ENCODE measurements at places on chromosomes 5 and 9.

- peak; percentile 86 for DNase-seq
Observed at GRCh38 chr9:115548609-115549260, 430.8 kb upstream of the TNC start.

GRCh38 chr9:4196886-4197285 is 103.0 kb downstream of the GLIS3 start:
- DNase-seq: no peak

GRCh38 chr9:15529566-15530324 is 19.0 kb upstream of the PSIP1 start:
- no peak for DNase-seq

DNA sequence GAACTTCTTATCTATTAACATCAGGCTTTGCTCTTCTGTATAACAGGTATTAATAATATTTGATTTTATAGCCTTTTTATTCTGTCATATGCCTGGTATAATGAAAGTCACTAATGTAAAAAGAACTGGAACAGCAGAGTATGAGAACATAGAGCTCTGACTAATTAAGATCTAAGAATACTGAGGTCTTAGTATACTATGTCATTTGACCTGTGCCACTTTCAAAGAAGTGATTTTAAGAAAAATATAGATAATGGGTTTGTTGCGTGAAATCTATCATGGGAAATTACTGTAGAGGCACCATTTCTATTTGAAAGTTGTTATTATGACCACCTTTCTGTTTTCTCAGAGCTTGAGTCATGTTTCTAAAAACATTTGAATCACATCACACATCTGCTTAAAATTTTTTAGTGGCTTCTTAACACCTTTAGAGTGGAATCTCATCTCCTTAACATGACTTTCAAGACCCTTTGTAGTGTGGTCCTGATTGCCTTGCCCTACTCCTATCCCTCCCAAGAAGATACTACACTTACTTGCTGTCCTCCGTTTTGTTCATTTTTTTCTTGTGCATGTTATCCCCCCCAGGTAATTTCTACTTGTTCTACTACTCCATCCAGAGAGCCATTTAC is 14.3 kb downstream of the WDR36 start:
- no peak for DNase-seq

DNA sequence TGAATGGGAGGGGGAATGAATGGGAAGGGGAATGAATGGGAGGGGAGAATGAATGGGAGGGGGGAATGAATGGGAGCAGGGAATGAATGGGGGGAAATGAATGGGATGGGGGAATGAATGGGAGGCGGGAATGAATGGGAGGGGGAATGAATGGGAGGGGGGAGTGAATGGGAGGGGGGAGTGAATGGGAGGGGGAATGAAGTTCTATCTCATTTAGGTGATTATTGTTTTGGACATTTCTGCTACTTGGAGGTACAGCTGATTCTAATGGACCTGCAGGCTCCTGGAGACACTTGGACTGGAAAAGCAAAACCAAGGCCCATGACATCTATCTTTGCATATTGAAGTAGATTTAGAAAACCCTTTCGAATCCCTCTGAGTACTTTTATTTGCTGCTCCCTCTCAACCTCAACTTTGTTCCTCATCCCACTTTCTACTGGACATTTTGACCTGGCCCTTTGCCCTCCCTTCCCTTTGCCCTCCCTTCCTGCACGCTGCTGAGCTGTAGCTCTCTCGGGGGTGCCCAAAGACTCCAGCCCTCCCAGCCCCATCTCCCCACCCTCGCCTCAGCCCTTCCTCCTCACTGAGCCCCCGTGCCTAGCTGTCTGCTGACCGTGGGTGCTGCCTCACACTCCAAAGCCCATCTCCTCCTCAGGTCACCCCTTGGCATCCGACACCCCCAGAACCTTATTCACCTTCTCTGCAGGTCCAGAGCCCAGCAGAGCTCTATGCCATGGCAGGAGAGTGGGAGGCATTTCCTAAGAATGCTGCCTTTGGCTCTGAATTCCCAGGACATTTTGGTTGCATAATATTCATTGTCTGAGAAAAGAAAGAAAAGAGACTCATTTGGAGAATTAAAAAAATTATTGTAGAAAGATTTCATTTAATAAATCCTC is 19.9 kb upstream of the LPCAT1 start:
- no peak for DNase-seq

- DNase-seq: no peak
Observed at GRCh38 chr5:130166839-130167490, 262.7 kb downstream of the CHSY3 start.

DNA sequence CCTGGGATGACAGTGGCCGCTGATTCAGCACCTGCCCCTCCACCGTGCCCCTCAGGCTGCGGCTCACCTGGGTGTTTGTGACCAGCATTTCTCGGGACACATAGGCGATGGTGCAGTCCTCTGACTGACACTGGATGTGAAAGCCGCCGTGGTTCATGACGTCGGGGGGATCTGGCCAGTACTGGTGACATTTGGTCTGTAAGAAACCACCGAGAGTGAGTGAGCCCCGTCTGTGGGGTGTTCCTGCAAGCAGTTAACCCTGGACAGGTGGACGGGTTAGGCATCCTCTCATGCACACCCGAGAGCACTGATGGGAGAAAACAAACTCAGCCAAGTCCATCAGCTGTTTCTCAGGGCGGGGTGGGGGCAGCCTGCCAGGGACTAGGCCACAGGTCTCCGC is 62.5 kb upstream of the EPB41L4B start:
- DNase-seq: no peak

DNA sequence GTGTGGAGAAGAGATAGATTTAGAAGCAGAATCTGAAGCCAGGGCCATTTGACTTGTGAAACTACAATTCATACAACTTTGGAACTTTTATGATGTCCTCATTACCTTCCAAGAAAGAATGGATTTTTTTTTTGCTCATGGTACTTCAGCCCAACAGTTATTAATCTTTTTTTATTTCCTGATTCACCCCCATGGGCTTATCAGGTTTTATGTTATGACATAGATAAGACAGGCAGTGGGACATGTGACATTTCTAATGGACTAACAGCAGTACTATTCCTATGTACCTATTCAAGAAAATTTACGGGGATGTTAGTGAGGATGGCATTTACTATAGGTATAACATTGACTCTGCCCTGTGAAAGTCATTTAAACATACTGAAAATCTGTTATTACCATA is 204.7 kb downstream of the ARHGEF28 start:
- DNase-seq: no peak

DNA sequence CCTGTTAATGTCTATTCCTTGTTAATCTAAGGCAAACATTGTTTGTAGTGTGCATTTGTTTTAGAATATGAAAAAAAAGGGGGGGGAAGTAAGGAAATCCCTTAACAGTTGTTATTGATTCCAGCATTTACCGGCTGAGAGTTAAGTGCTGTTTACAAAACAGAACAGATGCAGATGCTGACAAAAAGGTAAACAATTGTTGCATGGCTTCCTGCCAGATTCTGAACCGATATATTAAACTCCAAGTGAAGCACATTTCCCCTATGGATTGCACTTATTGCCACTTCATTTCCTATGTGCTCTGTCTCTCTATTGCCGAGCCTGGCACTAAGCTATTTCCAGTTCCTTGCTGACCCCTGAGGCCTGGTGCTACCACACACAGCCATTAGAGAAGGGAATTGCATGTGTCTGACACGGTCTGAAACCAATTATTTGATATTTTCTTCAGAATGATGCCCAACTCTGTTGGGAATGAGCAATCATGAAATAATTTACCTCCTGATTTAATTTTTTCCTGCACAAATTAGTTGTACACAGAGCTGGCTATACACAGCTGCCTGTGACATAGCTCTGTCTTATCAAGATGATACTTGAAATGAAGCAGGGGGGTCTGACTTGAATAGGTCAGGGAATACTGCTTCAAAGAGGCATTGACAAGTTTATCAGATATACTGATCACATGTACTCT is 109.8 kb downstream of the KIAA0825 start:
- DNase-seq: no peak

GRCh38 chr5:141839015-141839513 is 39.1 kb downstream of the PCDH1 start:
- DNase-seq: peak; percentile 23

DNA sequence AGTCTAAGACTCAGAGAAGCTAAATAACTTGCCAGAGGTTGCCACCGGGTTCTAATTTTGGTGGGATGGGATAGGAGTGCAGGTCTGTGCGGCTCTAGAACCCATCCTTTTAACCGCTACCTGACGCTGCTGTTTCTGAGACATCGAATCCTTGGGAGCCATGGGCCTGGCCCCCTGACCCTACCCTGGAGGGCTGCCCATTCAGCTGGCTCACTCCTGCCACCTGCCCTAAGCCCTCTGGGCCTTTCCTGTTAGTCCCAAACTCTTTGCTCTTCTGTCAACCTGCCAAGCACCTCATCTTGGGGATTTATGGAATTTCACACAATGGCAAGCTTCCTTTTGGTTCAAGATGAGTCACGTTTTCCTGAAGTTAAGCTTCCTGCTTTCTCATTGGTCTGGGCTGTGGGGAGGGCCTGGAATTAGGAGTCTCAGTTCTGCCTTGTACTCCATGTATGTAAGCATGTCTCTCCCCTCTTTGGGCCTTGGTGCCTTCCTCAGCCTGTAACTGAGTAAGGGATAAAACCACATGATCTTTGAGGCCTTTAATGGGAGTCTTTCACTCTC is 26.6 kb downstream of the ENHO start:
- DNase-seq: peak; percentile 29

GRCh38 chr5:173750538-173751265 is 134.3 kb upstream of the BOD1 start:
- no peak for DNase-seq

DNA sequence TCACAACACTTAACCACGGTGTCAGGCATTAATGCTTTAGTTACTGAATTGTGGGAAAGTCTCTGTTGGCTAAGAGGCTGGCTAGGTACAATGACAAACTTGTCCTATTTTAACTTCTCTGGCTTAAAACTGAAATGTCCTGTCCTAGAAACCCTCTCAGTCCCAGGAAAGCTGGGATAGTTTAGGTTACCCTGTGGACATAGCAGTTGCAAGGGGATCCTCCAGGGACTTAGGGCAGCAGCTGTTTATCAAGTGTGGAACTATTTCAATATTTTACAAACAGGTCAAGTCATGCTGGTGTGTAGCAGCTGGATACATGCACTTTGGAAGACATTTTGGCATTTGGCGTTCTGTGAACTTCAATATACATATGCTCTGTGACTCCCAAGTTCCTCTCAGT is 95.0 kb upstream of the ARRDC3 start:
- DNase-seq: no peak

- DNase-seq: no peak
Observed at GRCh38 chr5:29697785-29698414, 1495.6 kb upstream of the CDH6 start.

DNA sequence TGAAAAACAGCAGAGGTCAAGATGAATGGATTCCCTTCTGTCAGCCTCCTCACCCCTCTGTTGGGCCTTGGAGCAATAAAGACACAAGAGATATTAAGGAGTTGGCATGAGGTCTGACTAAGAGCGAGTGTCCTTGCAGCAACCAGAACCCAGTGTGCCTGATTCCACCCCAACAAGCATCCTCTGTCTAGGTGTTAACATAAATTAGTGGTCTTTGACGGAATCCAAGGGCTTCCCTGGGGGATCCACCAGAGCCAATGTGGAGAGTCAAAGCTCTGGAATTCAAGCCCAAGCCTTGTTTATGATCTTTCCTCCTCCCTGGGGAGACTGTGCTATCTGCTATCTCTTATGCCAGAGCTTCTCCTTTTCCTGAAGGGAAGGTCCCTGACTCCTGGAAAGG is 128.1 kb upstream of the SMIM23 start:
- no peak for DNase-seq

DNA sequence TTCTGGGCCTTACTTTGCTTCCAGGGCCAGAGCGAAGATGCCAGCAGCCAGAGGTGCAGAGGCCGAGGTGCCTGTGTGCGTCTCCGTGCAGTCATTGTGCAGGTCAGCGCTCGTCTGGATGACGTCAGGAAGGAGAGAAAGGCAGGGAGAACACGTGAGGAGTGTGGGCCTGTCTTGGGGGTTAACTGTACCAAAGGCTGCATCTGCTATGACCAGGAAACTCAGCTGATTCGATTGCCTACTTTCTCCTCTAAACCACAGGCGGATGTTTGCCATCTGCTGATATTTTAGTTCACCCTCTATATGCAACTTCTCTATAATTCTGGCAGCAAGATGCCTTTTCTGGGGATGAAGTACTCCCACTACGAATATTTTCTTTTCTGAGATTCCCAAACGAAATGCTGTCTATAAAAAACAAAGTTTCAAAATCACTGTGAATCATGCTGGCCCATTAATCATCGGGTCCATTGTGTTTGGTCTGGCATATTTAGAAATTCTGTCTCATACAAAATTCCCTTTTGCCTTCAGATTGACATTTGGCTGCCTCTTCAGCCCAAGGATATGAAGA is 24.8 kb downstream of the PCSK1 start:
- DNase-seq: peak; percentile 74

DNA sequence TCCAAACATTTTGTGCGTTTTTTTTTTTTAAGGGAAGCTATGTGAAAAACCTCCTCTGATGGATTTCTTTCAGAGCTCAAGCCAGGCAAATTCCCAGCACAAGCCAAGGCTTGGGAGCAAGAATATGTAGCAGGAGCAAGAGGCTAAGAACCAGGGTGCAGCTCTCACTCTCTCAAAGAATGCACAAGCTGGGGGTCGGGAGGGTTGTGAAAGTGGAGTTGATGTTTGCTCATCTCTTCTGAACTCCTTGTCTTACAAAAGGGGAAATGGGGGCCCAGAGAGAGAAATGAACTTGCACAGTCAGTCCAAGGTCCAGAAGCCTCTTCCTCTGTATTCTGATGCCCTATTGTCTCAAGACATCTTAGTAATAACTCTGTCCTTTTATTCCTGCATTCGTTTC is 7.7 kb upstream of the TRAF1 start:
- no peak for DNase-seq

DNA sequence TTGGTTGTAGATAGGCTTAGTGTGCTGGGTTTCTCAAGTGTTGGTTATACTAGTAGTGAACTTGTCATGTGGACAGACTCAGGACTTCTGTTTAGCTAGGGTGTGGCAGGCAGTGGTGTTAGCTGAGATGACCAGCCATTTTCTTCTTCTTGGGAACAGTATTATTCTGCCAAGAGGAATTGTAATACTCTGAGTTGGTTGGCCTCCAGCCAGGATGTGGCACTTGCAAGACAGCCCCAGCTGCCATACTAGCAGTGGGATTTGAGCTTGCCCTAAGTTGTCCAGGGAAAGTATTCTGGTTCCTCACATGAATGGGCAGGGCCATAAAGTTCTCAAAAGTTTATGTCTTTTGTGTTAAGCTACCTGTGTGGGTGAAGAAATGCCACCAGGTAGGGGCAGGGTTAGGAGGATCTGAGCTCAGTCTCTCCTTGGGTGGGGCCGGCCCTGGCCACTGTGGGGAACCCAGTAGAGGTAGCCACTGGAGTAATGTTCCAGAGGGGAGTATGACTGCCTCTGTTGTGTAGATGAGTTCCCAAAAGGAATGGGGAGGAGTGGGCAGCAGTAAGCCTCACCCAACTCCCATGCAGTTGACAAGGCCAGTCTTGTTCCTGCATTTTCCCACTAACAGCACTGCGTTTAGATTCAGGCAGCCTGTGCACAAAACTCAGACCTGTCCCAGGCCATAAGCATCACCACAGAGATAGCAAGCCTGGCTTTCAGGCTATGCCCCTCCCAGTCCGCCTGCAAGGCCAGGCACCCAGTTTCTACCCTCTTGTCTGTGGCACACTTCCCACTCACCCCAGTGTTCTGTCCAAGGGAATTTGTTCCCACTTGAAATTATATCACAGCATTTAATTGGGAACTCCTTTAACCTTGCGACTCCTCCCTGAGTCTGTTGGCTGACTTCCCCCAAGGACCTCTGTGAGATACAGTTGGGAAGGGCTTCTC is 250.7 kb downstream of the ANXA1 start:
- no peak for DNase-seq
